ENCODE measurements at places on chromosomes 7 and 10.

DNA sequence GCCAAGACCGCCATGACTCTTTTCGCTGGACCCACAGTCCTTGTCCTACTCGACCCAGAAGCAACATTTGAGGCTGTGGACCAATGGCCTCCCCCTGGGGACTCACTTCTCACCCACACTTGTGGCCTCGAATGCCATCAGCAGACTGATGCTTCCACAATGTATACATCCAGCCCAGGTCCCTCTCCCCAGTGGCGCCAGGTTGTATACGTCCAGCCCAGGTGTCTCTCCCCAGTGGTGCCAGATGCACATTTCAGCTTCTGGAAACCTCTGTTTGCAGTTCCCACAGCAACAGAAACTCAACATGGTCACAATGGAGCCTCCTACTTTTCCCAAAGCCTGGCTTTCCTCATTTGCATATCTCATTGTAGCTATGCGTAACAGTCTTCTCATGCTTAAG is 210.5 kb upstream of the RNF32 start:
- DNase-seq, result no peak

GRCh38 chr10:123553810-123554430 is 112.2 kb upstream of the GPR26 start:
- no peak for DNase-seq

DNA sequence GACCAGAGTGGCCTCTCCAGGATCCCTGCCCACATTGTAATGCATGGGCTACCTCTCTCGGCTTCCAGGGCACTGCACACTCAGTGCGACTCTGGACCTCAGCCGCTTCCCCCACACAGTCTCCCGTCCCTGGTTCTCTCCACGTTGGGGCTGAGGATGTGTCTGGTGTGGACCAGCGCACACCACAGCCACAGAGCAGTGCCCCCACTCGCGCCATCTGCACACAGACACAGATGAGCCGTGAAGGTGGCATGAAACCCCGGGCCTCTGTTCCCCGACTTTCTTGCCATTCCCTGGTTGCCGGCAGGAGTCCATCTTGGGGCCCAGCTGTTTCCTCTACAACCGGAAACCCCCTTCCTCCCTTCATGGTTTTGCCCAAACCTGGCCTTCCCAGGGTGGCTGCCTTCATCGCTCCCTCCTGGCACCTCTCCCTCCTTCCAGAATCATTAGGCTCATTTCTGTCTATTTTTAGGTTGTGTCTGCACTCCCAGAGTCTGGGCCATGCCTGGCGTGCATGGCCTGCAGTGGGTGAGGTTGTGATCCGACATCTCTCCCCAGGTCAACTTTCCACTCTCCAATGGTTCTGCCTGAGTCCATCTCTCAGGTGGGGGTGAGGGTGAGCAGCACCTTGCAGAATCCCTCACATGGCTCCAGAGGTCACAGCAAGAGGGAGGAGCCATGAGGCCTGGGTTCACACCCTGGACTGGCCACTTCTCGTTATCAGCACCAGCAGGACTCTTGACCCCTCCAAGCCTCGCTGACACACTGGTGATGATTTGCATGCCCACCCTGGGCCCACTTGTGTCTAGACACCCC is 10.1 kb downstream of the RASGEF1A start:
- no peak for DNase-seq

- DNase-seq, result no peak
Observed at GRCh38 chr7:74586258-74587175, 71.0 kb upstream of the GTF2I start.

DNA sequence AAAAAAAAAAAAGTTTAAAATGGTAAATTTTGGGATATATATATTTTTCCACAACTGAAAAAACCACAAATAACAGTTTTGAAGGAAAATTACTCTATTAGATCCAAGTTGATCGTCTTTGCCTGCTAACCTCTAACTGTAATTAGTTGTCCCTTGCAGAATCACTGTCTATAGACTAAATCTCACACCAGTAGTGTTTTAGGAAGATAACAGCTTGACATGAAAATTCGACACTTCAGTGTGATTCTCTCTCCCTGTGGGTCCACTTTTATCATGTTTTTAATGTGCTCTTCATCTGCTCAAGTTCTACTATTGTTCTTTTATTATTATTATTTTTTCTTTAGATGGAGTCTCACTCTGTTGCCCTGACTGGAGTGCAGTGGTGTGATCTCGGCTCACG is 24.5 kb upstream of the ARHGAP21 start:
- DNase-seq, result no peak

GRCh38 chr10:48598936-48599829 is 5.7 kb downstream of the ARHGAP22 start:
- DNase-seq, result no peak

DNA sequence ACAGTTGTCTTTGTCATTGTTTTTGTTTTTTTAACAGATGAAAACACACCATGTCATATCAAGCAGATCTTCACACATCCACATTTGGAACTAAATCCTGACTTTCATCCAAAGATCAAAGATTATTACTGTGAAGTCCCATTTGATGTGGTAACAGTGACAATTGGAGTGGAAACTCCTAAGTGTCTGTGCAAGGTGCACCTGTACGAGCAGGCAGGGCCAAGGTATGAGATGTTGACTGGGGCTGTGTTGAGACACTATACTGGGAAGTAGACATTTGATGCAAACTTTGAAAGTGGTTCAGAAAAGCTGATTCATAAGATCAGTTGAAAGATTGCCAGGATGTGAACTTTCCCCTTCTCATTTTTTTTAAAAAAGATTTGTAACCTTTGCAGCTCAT is 152.3 kb downstream of the CPED1 start:
- no peak for DNase-seq

GRCh38 chr7:155814316-155815276 is 2.3 kb upstream of the SHH start:
- no peak for DNase-seq

- no peak for DNase-seq
Observed at GRCh38 chr10:125083576-125083920, 76.8 kb downstream of the CTBP2 start.

- peak; percentile 75 for DNase-seq
Observed at GRCh38 chr7:27774717-27775328, 34.9 kb downstream of the TAX1BP1 start.

DNA sequence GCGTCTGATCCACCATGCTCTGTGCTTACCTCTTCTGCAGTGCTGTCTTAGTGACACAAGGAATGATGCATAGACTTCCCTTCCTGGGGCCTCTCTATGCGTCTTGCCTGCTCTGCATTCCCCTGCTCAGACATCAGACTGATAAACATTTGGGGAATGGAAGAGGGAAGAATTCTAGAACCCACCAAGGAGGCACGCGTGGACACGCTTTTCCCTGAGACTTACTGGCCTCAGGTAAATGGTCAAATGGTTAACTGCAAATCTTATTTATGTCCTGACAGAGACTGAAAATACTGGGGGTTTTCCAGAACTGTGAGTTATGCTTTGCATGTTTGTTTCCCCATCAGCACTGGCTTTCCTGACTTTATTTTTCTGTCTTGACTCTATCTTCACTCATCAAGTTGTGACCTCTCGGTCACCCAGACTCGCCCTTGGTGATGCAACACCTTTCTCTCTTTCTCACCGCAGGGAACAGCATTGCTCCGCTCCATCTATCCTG is 285.9 kb upstream of the FZD8 start:
- DNase-seq, result no peak

GRCh38 chr10:17564911-17565310 is 52.3 kb downstream of the HACD1 start:
- no peak for DNase-seq

GRCh38 chr10:3924344-3924743 is 139.3 kb upstream of the KLF6 start:
- DNase-seq, result no peak

All from hematopoietic multipotent progenitor cell treated with erythropoietin and hydrocortisone succinate and interleukin-3 and kit ligand, for 6 days (in vitro differentiated cells).